ENCODE measurements at places on chromosomes 1 and 21.

- no peak for DNase-seq
Measured at GRCh38 chr21:20720623-20721022, 277.6 kb upstream of the NCAM2 start.

DNA sequence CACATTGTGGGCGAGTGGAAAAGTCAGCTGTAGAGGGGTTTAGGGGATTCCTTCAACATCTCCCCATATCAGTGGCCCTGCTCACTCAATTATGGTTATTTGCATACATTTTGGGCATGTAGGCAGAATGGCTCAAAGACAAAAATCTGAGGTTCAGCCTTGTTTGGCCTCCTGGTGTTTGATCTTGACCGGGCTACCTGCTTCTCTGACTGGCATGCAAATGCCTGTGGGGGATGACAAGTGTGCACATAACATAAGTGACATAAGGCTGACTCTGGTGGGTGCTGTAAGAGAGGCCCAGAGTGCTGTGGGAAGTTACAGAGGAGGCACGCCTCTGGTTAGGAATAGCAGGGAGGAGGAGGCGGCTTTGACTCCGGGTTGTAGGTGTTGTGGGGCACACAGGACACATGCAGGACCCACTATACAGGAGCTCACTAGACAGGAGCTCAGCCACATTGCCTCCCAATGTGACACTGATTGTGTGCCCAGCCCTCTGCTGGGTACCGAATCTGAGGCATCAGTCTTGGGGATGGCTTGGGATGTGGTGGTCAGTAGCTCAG, 29.4 kb upstream of the IL19 start:
- DNase-seq = no peak

- no peak for DNase-seq
Measured at GRCh38 chr1:158062174-158062573, 68.7 kb downstream of the KIRREL1 start.

DNA sequence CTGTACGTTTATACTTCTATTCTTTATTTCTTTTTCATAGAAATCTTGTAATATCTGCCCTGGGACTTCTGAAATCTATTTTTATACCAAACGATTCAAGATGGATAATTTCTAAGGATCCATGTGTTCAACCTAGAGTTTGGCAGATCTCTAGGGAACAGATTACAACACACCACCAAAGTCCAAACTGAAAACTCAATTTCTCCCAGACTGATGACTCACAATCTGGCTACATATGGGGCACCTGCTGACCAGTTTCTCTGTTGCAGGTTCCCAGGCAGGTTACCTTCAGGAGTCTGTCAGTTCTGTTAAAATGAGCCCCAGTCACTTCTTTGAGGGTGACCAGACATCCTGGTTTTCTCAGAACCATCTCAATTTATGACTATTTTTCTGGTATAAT, 439.4 kb downstream of the GPATCH2 start:
- DNase-seq = no peak

DNA sequence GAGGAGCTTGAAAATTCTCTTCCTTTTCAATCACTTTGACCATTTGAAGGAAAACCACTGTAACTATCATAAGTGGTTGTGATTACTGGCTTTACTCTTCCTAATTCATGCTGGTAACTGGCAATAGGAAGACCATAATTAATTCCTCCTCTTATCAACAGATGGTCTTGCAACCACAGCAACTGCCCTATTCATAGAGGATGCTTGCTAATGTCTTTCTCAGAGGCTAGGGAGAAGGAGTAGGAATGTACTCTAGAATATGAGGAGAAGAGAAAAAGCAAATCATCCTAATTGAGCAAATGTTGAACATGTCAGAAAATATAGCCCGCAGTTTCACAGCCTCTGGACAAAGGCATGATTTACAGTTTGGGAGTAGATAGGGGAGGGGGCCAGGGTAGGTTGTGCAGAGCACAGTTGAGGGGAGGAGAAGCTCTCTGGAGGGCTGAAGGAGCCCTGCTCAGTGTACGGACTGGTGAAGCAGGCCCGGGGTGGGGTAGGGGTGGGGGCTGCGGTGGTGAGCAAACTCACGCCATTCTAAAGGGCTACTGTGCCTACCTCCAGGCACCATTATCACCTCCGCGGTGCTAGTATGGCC, 192.9 kb downstream of the PCP4 start:
- no peak for DNase-seq

DNA sequence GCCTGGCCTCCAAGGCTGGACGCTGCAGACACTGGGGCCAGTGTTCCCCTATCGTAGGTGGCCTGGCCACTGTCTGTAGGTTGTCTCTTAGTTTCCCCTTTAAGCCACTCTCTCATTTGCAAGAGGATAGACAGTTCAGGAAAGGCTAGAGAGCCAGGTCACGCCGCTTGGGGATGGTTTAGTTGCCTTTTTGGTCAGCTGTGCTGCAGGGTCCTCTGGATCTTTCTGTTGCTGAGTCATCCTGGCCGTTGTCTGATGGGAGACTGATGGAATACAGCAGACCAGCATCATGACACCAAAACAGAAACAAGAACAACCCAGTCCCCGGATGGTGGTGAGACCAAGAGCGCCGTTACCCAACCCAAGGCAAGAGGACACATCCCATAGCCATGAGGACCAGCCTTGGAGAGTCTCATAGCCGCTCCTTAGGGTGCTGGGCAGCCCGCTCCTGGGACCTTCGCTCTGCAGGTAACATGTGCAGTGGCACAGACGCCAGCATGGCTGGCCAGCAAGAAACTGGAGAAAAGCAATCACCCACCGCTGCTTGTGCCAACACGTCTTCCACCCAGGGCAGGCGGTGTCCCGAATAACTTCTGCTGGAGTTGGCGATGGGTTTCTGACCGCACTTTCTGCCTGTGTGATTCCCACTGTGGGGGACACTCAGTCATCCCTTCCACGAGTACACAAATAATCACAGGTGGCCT, 79.1 kb upstream of the COL6A1 start:
- DNase-seq = no peak

DNA sequence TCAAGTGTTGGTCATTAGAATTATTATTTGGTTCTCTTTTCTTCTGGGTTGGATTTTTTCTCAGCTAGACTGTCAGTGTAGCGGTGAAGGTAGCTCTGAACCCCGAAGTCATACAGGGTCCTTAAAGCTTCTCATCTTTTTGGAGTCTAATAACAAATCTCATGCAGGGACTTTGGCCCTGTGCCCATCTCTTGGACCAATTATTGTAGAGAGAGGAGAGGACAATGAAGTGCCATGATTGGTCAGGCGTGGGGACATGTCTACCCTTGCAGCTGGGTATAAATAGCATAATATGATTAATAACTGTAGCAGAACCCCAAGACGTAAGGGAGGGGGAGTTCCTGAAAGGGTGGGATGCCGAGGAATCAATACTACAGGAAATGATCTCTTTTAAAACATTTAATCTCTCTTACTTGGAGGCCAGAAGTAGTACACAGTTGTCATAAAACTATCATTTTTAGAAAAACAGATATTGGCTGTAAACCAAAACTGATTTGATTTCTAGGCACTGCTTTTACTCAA, 8.8 kb downstream of the MAGI3 start:
- no peak for DNase-seq
